A549 (cell line): ENCODE measurements at places on chromosomes 3 and 15.
A peak's percentile ranks its signal among the peaks of the same experiment; 100 is the strongest.

DNA sequence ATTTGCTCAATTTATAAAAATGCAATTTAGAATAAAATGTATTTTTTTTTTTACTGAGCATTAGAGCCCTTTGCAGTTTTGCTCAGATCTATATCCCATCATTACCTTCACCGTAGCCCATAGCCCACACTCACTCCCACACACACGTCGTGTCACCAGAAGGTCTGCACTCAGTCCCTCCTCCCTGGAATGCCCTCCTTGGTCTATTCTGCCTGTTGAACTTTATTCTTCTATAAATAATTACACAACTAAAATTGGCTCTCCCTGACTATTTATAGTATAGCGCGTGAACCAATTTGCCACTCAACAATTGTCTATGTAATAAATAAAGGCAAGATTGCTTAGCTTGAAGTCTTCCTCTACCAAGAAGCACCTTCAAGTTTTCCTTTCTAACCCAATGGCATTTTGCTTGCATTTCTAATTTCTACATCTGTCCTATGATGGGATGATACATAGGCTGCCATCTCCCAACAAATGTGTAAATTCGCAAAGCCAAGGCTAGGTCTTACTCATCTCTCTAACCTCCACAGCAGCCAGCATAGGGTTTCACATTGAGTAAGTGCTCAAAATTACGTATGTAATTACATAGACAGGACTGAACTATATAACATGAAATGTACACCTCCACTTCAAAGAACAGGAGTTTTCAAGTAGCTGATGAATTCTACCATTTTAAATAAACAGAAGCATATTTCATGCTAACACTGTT, 172.0 kb upstream of the HES1 start:
- no peak for DNase-seq

GRCh38 chr15:79311901-79312553, 1.1 kb downstream of the TMED3 start:
- no peak for DNase-seq

DNA sequence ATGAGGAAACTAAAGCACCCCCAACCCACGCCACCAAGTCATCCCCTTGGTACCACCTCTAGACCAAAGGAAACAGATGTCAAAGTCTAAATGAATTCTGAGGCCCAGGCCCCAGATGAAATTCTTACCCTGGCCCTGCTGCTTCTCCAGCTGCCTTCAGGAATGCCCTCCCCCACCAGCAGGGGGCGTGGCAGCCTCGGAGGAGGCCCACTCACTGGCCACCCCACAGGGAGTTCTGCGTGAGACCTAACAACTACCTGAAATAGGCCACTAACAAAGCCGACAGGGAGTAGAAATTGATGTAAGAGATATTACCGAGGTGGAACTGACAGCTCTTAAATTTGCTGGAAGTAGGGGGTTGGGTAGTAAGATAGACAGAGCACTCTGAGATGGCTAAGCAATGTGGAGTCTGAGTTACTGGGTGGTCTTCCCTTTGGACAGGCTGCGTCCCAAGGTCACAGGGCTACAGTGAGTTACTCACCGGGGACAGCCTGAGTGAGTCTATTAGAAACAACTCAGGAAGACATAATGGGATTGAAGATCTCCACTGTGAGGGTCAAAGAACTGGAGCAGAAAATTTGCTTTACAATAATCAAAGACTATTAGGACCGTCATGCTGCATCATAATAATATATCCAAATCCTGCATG, 240.7 kb downstream of the SHOX2 start:
- peak; percentile 10 for DNase-seq

DNA sequence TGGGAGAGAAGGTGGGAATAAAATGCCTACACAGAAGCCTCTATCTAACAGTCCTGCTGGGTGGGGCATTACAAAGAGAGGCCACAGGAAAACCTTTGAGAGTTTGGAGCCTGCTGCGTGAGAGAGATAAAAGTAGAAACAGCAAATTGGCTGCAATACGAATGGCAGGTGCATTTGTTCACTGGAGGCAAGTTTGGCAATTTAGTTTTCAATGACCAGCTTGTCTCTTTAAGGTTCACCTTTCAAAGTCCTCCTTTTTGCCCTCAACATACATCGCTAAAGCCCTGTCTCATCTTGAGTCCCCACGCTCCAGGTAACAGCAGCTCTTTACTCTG, 405.7 kb downstream of the LSAMP start:
- DNase-seq = no peak

GRCh38 chr3:117063930-117064329, 354.4 kb downstream of the TUSC7 start:
- no peak for DNase-seq

DNA sequence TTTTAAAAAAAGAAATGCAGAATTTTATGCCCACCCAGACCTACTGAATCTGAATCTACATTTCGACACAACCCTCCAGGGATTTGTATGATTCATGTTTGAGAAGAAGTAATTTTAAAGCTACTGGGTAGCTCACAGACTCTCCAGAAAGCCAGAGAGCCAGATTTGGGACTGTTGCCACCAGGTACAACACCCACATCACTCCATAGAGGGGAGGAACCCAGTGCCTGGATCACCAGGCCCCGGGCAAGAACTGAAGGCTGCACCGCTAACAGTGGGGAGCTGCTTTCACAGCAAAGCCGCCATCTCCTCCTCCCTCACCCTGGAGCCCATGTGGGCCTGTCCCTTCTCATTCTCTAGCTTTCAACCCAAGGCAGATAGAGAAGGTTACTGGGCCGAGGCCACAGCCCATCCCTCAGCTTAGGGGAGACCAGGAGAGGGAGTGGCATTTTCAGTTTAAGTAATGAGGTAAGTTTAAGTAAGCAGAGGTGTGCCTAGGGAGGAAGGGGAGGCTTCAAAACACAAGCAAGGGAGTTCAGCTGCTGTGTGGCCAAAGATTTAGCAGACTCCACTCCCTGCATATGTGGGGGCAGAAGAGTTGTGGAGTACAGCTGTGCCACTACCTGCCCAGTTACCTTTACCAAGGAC, 109.8 kb downstream of the IL12A start:
- no peak for DNase-seq

- DNase-seq = no peak
These were observed 539.3 kb upstream of the LMCD1 start for GRCh38 chr3:7962301-7962700.

DNA sequence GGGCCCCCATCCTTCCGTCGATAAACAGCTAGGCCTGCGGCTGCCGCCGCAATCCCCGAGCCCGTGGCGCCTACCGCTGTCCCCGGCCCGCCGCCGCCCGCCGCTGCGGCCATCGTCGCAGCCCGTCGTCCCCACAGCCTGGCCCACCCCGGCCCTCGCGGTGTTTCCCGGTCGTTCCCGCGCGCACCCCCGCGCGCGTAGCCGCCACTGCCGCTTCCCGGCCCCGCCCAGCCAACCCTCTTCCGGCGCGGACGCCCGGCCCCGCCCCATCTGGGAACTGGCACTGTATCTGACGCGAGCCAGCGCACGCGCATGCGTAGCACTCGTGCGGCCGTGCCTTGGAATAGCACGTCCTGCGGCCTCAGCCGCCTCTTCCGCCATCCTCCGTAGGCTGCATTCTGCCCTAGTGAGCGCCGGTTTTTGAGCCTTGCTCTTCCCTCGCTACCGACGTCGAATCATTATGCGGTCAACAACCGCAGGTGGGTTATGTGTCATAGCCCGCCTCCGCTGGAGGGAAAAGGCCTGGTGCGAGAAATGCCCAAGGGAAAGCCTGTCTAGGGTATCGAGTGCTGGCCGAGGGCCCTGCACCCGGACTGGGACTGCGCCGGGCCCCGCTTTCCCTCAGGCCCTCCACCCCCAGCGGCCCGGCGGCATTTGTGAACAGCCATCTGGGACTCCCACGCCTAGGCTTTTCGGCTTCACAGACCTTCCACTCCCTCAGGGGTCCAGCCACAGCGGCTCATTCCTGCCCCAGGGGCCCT, at the start of gene SMARCC1:
Gene SMARCC1, minus strand, starts transcription at position 209 of the 761 bp plus-strand sequence. Its CDS starts 96 bp downstream, at position 113.
- peak; percentile 85 for DNase-seq

- DNase-seq = no peak
These were observed 6.0 kb upstream of the B3GNT5 start for GRCh38 chr3:183247011-183247589.

DNA sequence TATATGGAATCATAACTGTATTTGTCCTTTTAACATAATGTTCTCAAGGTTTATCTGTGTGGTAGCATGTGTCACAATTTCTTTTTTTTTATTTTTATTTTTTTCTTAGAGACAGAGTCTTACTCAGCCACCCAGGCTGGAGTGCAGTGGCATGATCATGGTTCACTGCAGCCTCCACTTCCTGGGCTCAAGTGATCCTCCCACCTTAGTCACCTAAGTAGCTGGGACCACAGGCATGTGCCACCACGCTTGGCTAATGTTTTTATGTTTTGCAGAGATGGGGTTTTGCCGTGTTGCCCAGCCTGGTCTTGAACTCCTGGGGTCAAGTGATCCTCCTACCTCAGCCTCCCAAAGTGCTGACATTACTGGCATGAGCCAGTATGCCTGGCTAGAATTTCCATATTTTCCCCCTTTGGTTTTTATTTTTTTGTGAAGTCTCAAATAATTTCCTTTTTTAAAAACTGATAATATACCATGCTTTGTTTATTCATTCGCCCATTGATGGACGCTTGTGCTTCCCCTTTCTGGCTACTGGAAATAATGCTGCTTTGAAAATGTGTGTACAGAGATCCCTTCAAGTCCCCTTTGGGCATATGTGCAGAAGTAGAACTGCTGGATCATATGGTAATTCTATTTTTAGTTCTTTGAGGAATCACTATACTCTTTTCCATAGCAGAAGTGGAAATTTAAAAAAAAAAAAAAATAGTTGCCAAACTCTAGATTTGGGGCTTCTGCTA, 28.4 kb downstream of the TMEM40 start:
- DNase-seq = no peak

GRCh38 chr15:100434561-100434960, 92.8 kb upstream of the ADAMTS17 start:
- no peak for DNase-seq

GRCh38 chr3:110623571-110623970, 448.0 kb upstream of the NECTIN3 start:
- DNase-seq = peak; percentile 5

GRCh38 chr3:157837336-157837735, 268.9 kb downstream of the SHOX2 start:
- no peak for DNase-seq

DNA sequence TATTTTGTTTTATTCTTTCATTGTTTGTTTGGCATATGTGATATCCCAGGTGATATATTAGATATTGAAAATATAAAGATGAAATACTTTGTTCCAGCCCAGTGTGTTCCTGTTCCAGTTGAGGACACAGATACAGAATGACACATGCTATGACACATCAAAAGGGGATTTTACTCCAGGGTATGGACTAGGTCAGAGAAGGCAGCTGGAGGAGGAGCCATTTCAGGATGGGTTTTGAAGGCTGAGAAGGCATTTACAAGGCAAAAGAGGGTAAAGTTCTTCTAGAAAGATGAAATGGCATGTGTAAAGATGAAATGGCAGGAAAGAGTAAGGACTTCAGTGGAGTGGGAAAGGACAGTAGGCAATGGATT, 163.8 kb downstream of the ZIC1 start:
- DNase-seq = no peak

DNA sequence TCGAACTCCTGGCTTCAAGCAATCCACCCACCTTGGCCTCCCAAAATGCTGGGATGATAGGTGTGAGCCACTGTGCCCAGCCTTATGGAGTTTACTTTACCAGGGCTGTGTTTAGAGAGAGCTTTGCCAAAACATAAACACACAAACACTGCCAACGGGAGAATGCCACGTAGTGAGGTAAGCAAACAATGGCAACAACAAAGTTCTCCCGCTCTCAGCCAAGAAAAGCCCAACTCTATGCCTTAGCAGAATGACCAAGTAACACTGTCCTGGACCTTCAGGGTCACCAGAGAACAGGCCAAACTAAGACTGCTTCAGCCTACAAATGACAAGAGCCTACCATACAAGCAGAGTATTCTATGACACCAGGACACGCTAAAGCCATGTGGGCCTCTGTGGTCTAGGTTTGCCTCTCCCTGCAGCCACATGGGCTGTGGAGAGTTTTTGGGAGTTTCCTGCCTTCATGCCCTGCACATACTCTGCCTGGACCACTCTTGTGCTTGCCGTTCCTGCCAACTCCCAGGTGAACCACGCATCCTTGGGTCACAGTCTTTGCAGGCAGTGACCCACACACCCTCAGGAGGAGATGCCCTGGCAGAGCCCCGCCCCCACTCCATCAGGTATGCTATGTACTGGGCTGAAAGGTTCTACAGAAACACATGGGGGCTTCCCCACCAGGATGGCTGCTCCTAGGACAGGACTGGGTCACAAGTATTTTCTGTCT, 21.6 kb upstream of the CNBP start:
- DNase-seq = no peak

GRCh38 chr3:51358981-51359380, 26.1 kb upstream of the MANF start:
- DNase-seq = no peak

- no peak for DNase-seq
These were observed 19.8 kb upstream of the MTHFS start for GRCh38 chr15:79916502-79917132.

DNA sequence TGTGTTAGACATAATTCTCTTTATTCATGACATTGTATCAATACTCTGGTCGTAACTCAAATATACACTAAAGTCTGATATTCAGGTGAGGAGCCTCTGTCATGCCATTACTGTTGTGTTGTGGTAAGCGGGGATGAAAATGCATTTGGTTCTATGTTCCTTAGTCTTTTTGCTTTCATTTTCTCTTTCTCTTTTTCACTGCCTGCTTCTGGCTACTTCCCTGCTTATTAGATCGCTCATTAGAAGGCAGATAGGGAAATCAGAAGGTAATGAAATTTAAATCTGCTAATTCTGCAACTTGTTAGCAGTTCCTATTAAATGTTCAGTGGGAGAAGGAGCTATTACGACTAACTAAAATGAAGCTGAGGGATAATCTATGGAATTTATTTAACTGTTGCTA, 345.0 kb downstream of the GRM7 start:
- DNase-seq = no peak

DNA sequence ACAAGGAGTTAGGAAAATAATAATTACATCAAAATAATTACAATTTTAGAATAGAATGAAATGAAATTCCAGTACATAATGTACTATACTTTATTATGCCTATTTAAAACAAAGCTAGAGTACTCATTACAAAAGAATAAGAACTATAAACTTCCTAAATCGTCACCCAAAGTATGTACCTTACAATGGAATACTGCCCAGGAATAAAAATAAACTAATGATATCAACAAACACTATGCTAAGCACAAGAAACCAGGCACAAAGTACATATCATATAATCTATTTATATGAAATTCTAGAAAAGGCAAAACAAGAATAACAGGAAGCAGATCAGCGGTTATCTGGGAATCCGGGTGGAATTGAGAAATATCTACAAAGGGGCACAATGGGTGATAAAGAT, 84.7 kb downstream of the MYO9A start:
- no peak for DNase-seq

DNA sequence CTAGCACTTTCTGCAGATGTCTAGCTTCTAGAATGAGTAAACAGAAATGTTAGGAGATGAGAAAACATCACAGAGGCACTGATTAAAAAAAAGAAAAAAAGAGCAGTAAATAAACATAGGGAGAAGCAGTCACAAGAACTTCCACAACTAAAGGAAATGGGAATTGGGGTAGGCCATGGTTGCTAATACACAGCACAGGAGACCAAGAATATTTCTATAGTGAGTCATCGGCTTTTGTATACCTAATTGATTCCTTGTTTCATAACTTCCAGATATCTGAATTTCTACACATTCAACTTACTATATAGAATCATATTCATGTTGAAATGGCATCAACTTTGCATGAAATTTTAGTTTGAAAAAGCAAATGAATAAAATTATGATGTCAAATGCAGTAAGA, 47.3 kb upstream of the TCF12 start:
- peak; percentile 53 for DNase-seq
